ENCODE measurements at places on chromosomes 3 and 15. TPM values are rescaled to one million over a fixed set of nuclear protein-coding genes. Genes with fewer than 3 reads are reported as not detected.

NOX5 gene
- 0.10 TPM for total RNA-seq

DNA sequence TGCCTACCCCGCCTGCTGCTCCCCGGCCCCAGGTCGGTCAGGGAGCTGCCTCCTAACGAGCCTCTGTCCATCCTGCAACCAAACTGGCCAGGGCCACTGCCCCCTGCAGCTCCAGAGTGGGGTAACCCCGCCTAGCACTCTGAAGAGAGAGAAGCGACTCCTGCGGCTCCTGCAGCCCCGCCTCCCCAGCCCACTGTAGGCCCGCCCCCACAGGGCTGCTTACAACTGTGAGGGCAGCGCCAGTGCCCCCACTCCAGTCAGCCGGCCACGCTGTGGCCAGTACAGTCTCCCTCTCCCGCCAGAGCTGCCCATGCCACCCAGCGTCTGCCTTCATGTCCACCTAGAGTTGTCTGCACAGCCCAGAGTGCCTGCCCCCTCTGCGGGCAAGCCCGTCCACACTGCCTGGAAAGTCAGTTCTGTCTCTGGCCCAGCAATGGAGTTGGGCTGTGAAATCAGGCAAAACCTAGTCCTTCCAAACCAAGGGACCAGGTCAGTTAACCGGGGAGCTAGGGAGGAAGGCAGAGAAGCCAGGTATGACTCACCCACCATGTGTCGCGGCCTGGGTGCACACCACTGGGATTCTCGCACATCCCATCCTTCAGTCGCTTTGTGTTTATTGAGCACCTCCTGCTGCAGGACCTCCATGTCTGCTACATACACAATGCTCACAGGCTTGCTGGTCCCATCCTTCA is 2.4 kb downstream of the UCN2 start:
- DNase-seq: no peak

DNA sequence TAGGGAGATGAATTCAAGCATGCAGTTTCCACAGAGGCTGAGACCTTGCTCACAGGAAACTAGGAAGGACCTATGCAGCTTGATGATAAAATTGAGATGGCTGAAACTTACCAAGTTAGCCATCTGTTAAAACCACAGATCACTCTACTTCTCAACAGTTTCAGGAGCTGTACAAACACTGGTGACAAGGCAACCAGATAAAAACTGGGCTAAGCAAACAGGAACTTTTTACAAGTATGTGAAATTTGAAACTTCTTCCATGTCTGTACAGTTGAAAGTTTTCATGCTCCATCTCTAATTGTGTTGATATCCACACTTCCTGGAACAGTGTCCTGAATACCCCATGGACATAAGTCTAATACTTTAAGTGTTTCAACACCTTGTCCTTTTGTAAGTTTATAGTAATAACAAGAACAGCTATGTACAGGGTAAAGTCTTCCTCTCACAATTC is 78.2 kb downstream of the FAIM start:
- DNase-seq: no peak

DNA sequence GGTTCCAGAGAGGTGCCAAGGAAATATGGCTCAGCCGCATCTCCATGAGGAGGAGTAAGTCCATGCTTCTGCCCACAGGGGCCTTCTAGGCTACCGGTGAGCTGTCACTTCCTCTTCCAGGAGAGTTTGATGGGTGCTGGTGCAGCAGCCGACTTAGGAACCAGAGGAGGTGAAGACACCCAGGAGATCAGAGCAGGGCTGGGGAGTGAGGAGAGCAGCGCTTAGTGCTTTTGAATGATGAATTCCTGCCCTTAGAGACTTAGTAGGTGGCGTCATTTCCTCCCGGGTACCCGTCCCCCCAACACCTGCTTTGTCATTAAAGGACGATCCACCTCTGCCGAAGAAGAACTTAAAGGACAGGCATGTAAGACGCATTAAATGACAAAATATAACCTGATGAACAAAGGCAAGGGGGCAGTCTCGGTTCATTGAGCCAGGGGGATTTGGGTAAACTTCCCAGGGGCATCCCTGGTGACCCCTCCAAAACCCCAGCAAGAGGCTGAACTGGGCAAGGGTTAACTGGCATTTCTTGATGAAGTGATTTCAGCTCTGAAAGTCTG is 67.6 kb downstream of the HES1 start:
- DNase-seq: no peak

DNA sequence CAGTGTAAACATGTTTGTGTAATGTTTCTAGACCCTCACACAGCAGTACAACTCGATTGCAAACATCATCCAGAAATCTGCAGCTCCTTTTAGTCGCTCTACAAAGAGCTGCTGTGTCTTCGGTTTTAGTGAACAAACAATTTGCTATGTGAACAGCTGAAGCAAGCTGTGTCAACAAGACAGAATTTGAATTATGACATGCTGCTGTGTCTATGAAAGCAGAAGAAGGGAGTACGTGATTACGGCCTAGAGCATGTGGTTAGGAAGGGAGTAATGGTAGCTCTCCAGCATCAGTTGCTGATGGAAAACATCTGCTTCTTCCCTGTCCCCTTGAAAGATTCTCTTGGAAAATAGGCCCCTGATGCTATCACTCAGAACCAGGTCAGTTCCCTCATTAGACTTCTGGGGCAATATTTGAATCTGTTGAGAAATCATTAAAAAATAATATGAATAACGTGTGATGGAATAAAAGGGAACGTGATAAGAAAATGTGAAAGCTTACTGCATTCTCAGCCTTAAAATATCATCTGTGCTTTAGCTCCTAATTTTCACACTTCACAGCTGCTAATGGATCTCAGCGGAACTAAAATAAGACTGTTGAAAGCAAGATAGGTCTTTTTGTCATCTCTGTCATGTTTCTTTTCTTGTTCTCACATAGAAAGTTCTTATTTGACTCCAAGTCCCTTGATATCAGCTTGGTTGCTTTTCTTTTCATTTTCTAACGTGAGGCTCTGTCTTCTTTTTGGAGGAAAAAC is 891.5 kb downstream of the ROBO2 start:
- DNase-seq: no peak

DNA sequence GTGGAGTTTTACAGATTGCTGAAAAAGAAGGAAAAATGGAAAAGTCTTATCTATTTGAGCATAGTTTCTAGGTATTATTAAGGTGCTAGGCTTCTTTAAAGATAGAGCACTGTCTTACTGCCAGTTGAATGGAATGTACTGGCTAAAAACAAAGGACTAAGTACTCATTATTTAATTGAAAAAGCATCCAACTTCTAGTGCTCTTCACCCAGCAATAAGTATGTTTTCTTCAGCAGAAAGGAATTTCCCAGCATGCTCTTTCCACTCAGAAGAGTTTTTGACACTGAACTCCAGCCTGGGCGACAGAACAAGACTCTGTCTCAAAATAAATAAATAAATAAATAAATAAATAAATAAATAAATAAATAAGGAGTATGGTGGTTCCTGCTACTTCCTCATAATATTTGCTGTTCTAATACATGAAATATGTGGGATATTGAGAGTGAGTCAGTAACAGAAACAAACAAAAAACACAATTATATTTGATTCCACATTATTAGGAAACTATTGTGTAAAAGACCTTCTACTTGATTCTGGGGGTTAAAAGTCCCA is 70.6 kb downstream of the ATP13A4 start:
- DNase-seq: no peak

Measured in posterior vena cava (tissue), 2 donors.